T-helper 1 cell (primary cell): ENCODE measurements at places on chromosomes 12 and 14.

DNA sequence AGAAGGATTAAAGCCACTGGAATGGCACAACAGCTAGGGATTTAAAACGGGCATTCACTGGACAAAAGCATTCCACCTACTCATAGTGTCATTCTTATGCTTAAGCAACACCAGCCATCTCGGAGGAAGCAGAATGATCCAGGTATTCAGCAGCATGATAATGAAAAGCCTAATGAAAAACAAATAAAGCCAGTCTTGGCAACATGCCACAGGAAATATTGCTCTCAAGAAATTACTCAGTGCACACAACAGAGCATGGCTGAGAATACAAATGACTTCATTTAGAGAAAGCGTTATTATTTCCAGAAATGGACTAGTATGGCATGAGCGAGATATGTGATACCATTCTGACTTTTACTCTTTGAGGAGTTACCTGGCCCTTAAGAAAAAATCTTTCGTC lies 442.2 kb downstream of the APAF1 start:
- DNase-seq: no peak

DNA sequence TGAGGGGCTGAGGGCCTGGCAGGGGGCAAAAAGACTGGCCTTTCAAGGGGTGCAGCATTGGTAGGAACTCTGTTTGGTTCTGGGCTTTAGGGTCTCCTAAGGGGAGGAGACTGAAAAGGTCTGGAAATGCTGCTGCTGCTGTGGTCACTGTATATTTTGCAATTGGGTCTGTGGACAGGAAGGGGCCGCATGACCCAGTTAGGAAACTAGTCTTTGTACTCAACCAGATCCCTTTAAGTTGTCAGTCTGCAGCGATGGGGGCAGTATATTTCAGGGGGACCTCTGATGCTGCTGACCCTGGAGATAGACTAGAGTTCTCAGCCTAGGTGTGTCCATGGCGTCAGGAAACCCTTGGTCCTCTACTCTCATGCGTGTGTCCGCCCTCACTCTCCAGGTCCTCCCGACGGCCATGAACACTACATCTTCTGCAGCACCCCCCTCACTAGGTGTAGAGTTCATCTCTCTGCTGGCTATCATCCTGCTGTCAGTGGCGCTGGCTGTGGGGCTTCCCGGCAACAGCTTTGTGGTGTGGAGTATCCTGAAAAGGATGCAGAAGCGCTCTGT lies 4.0 kb downstream of the LTB4R start:
- no peak for DNase-seq

GRCh38 chr12:45732250-45732649 lies 2.7 kb downstream of the ARID2 start:
- peak; percentile 66 for DNase-seq

GRCh38 chr12:102883204-102883799 lies 33.7 kb downstream of the PAH start:
- no peak for DNase-seq
